Skin of body (tissue), 3 donors: ENCODE measurements at places on chromosomes 13 and 19. TPM values are rescaled to one million over a fixed set of nuclear protein-coding genes. Genes with fewer than 3 reads are reported as not detected.

The MISP gene
- total RNA-seq, result 1.2 TPM

The CYP2A6 gene
- not detected for total RNA-seq

The ZNF121 gene
- 51.6 TPM for total RNA-seq

The FXYD7 gene
- total RNA-seq, result 0.59 TPM

The ZFP82 gene
- total RNA-seq, result 8.8 TPM
